T-helper 9 cell (primary cell): ENCODE measurements at places on chromosomes 2 and 18.

DNA sequence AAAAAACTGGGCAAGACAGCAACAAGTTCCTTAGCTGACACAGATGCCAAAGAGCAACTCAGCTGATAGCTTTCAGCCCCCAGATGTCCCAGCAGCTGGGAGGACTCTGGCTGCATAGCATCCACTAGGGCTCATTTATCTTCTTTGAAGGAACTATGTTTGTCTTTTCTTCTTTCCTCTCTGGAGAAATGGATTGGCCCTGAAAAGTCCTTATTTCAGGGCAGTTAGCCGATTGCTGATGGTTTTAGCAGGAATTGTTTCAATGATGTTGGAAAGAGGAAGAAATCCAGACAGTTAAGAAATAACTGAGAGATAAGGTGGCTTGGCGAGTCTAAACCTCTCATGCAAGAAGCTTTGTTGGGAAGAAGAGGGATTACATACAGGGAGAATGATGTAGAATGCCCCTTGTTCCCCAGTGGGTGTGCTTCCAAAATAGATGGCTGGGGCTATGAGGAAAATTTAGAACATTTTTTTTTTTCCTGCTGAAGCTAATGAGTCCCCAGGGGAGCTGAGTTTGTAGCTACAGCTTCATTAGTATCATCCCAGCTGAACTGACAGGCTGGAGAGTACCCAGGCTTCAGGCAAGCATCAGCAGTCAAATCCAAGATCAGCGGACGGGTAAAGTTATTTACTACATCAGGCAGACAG lies 33.6 kb upstream of the SERPINE2 start:
- no peak for DNase-seq

- DNase-seq = no peak
Observed at GRCh38 chr2:68253219-68254068, 1.1 kb upstream of the PPP3R1 start.

GRCh38 chr2:76567478-76567877 lies 856.8 kb upstream of the GCFC2 start:
- DNase-seq = no peak

DNA sequence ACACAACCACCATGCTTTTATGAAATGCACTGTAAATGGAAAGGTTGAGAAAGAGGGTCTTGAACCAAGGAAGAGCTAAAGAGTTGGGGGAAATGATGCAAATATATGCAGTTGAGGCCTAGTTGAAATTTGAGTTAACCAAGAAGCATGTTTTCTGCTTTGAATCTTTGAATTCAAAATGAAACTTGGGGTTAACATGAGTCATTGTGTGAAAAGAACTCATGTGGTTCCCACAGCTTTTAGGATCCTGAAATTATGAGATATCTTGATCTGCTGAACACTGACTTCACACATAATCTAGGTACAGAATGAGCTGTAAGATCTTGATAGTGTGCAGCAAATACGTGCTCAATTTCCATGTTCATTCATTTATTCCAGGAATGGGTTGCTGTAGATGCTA lies 422.9 kb upstream of the TRIB2 start:
- no peak for DNase-seq

DNA sequence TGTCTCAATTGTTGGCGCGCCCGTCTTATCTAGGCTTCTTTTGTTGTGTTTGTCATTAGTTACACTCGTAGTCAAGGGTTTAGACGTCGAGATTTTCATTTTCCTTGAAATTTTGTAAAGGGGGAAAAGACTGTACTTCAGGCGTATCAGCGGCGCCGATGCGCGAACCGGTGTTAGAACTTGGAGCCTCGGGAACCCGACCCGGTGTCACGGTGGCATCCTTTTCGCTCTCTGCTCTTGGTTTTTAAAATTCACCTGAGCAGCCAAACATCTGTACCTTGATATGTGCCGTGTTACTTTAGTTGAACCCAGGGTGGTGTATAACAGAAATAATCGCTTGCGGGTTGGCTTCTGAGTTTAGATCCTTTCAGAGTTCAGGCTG lies 643 bp downstream of the RMC1 start:
- no peak for DNase-seq

DNA sequence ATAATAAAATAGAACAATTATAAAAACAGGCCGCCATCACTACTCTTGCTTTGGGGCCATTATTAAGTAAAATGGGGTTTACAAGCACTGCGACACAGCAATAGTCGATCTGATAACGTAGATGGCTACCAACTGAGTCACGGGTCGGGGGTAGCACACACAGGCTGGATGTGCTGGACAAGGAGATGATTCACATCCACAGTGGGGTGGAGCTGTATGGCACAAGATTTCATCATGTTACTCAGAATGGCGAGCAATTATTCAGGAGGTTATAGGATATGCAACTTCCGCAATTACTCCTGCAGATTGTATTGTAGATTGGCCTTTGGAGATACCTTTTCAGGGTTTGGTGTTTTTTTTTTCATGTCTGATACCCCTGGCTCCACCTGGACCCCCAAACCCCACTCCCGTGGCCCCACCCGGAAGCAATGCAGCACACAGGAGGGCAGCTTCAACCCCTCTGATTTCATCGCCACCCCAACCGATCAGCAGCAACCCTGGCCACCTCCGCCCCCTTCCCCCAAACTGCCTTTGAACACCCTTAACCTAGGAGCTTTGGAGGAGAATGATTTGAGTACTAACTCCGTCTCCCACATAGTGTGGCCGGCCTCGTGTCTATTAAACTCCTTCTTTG lies 21.4 kb upstream of the MLPH start:
- DNase-seq = no peak

DNA sequence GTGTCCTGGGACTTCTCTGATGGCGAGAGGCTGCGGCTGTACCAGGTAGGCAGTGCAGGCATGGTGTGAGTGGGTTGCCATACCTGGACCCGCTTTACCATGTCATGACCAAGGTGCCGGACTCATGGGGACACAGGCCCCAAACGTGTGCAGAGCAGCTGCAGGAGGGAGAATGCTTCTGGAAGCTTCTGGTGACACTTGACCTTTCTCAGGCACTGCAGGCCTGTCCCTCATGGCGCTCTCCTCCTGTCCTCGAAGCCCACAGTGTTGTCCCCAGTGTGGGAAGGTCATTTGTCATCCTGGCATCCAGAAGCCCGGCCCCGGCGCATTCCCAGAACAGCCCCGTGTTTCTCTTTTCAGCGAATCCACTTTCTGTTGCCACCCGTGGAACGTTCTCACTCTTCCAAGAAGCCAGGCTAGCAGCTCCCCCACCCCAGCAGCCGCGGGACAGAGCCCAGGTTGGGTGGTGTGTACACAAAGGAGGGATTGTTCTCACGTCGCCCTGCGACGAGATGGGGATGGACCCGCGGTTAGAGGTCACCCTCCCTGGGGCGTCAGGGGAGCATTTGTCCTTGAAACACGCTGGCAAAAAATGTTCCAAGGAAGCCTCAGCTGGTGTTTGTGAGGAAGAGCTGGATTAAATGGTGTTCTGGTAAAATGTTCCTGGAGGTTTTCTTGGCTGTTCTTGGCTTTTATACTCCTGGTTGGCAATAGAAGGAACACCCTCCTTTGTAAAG lies 43.7 kb downstream of the SH3BP4 start:
- DNase-seq = no peak

DNA sequence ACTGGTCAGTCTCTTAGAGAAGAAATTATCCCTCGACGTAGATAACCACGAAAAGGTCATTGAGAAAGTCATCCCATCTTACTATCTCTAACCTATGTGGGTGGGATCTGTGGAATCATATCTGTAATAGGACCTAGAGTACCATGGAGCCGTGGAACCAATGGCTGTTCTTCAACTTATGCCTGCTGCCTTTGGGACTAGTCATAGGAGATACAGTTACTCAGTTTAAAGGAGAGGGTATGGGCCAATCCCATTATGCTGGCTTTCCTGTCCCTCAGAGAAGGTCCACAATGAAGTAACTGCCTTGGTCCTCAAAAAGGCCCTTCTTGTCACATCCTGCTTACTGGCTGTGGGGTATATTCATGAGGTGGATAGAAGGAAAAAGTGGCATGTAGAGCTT lies 77.5 kb downstream of the FEZ2 start:
- no peak for DNase-seq

DNA sequence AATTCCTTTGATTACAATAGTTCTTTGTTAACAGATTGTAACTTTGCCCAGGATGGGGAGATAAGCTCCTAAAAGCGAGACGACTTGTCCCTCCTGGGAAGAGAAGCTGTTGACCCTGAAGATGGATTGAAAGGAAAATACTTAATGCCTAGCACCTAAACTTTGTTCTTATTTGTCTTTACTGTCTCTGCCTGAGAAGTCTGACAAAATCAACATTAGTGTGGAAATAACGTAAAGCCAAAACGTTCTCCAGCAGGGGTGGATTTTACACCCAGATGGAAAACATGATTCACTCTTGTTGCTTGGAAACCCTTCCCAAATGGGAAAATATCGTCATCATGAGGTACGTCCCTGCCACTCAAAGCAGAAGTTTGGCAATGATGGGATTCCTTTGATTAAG lies 450.1 kb downstream of the SLC4A3 start:
- no peak for DNase-seq

DNA sequence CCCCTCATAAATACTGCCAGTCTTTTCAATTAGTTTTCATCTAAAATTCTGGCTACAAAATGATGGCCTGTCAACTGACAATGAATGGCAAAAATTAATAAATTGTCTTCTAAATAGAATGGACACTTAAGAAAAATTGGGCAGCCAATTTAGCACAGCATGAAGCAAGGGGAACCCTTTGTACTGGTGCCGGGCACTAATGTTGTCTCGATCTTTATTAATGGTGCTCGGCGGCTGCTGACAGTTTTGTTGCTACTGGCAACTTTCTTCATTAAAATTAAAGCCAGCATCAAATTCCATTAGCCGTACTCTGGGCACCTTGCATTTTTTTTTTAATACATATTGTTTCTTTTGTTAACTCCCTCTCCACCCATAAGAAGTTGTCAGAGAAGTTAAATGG lies 309.3 kb downstream of the GBX2 start:
- no peak for DNase-seq

DNA sequence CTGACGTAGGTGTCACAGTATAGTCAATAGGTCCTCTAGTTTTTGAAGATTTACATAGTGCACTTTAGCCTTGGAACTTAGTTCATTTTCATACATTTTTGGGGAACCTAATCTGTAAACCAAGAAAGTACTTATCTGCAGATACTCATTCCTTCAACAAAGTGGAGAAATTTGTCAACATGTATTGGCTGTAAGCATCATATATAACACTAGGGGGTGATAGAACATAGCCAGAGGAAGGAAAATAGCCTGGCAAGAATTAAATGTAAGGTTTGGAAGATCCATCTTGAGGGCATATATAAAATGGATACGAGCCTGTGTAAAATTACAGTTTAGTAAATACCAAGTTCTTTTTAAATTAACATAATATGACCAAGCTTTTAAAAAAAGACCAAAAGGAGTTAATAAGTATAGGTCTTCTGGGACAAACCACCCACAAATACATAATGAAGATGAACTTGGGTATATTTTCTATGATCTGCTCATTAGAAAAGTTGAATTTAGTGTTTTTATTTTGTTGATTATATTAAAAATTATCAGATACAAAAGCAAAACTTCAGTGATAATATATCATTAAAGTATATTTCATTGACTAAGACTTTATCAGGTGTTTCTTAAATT lies 18.2 kb downstream of the RPL37A start:
- DNase-seq = no peak

DNA sequence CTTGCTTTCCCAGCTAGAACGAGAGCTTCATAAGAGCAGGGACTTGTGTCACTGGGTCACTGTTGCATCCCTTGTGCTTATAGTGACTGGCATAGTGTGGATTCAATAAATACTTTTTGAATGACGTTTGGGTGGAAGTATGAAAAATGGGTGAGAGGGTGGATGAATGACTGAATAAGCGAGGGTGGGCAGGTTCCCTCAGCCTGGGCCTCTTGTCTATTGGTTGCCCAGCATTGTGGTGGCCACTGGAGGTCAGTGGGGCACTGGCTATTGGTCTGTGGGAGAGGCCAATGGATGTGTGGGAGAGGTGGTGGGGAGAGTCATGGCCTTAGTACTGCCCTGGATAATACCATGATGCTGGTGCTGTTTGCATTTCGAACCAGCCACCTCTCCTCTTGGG lies 93.8 kb upstream of the SKOR2 start:
- no peak for DNase-seq

- no peak for DNase-seq
Observed at GRCh38 chr2:23677836-23678235, 249.1 kb downstream of the ATAD2B start.

DNA sequence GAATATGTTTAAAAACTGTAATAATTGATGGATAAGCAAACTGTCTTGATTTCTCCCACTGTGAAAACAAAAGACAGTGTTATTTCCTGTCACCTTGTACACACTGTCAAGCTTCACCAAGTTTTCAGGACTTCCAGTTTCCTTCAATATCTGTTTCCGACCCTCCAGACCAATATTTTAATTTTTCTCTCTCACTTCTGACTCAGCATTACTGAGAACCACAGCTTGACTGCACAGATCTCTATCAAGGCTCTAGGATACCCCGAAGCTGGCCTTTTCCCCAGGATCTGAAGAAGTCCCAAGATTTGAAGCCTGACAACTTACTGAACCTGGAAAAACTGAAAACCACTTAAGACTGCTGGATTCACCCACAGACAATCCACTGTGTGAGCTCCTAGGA lies 13.2 kb upstream of the SULT1C3 start:
- no peak for DNase-seq

DNA sequence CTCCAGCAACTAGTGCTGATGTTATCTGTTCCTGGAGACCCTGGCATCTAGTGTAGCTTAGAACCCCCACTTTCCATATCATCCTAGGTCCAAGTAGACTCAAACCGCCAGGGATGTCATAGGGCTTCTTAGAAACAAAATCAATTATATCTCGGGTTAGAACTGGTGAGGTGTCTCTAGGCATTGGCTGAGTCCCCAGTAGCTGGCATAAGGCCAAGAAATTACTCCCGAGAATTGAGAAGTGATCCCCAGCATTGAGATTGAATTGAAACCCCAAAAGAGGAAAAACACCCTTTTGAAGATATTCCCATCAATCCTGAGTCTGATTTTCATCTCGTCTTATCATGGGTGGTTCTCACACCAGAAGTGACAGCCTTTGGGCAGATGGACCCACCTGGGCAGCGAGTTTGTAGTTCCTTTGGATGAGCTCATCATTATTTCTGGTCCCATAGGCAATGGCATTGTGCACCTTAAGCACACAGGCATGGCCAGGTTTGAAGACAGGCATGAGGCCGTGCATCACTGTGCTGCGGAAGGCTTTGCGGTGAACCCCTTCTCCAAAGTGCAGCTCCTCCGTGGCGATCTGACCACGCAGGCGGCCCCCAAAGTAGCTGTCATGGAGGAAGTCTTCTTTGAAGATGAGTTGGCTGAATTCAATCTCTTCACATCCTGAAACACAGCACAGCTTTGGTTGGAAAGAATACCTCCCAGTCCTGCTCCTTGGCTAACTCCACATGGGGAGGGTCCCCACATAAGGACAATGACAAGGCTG lies 112.2 kb downstream of the ALPK2 start:
- no peak for DNase-seq

DNA sequence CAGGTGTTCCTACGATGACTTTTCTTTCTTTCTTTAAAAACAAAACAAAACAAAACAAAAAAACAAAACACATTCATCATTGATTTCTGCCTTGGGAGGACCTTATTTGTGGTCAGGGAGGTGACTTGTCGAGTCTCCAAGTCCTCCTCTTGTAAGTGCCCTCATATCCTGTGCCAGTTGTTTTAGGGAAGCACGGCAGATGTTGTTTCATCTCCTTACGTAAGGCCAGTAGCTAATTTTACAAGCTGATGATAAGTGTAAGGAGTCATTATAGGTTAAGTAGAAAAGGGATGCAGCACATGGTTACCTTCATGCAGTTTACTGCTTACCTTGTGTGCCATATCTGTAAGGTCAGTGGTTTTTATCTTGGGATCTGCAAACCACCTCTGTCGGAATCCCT lies 52.2 kb downstream of the MRPS9 start:
- DNase-seq = no peak
